ENCODE measurements at places on chromosomes 5 and 9.

DNA sequence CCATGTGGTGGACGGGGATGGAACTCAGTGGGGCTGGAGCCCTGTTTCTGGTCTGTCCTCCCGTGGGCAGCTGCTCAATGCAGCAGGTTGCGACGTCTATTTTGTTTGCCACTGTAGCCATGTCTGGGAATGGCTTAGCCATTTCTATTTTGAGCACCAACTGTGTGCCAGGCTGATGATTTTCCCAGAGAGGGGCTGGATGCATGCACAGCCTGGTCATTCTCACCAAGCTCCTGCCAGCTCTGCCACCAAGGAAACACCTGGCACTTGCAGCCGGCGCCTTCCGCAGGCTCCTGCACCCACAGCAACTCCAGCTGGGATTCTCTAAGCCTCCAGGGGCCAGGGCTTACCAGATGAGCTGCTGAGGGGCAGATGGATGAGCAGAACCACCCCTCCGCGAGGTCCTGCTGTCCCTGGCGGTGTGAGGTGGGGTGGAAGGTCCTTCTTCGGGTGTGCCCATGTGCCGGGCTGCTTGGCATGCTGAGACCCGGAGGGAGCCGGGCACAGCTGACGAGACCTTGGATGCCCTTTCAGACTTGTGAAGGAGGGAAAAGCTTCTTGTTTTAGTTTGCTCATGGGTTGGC lies 151.2 kb downstream of the RXRA start:
- DNase-seq: no peak

DNA sequence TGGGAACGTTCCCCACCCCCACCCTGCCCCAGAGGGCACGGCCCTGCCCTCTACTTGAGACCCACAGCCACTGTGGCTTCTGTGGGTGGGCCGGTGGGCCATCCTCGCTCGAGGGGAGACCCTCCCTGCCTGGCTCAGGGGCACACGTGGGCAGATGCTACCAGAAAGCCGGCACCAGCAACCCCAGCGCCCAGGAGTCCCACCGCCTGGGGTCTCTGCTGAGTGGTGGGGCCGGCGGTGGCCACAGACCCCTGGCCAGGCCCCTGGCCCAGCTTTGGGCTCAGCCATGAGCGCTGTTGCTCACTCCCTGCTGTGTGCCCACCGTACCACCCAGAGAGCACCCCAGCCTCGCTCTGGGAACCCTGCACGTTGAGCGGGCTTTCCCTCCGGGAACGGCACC lies 16.5 kb upstream of the NRARP start:
- no peak for DNase-seq

GRCh38 chr5:14306329-14306815 lies 163.2 kb downstream of the TRIO start:
- DNase-seq: no peak

- DNase-seq: no peak
Observed at GRCh38 chr5:111532886-111533582, 20.7 kb upstream of the STARD4 start.

DNA sequence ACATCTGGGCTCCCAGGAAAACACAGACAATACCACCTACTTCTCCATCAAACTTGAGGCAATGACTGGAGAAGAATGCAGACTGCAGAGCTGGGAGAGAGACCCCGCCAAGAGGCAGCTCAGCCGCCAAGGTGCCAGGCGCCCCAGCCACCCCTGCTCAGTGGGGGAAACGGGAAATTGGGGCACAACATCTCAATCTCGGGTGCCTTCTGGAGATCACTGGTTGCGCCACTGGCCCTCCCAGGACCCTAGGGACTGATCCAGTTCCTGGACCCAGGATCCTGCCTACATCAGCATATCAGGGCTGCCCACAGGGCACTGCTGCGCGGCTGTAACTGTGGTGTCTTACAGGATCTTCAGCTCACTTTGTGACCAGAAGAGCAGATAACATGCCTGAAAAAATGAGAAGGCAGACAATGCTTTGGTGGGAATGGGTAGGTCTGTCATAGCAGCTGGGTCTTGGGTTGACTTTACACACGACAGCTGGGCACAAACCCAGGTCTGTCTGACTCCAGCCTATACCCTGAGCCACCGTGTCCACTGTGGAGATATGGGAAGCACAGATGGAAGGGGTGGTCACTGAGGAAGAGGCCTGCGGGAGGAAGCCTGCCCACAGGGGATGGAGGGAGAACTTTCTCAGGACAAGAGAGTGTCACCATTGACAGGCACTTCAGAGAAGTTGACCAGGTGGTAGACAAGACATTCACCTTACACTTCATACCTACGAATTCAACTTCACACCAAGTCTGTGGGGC lies 135.2 kb upstream of the RAPGEF1 start:
- DNase-seq: no peak

Measured in effector CD4-positive, alpha-beta T cell (primary cell).